ENCODE measurements at places on chromosomes 3 and 15.

- no peak for DNase-seq
Measured at GRCh38 chr3:65893631-65894030, 145.1 kb downstream of the MAGI1 start.

DNA sequence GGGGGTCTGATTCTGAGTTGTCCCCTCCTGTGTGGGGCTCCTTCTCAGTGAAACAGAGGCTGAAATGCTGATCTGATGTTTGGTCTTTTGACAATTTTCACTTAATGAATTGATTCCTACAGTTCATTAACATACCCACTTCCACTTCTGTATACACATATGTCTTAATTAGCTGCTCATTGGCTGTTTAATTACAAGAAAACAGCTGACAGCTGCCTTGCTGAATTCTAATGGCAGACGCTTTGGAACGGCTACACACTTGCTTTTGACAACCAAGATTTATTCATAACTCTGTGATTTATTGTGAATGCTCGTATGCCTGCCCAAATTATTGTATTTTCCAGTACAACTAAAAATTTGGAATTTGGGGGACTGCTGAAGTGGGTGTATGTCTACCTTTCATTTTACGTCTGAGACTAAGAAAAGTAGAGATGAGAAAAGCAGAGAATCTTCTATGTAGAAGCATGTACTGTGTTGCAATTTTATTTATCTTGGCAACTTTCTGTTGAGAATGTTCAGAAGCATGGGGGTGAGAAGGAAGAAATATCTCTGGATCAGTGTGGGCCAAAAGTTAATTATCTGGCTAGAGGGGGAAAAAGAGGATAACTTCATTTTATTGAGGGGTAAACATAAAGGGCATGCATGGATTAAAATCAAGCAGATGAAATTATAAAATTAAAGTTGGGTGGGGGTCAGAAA lies 46.5 kb upstream of the ICE2 start:
- DNase-seq: no peak

- DNase-seq: no peak
Measured at GRCh38 chr3:98018301-98018700, 16.8 kb downstream of the GABRR3 start.

DNA sequence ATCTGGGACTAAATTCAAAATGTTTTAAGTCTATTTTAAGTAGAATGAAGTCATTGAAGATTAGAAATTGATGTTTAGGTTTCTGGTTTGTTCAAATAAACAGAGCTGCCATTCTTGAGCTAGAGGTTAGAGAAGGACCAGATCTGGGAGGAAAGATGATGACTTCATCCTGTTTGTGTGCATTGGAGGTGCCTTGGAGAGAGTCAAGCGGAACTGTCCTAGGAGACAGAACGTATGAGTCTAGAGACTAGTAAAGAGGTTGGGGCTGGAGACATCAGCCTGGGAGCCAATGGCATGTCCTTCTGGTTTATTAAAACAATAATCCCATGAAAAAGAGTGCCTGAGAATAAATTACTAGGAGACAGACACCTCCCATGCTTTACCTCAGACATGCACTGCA lies 303.4 kb downstream of the KBTBD8 start:
- DNase-seq: no peak

- no peak for DNase-seq
Measured at GRCh38 chr3:188853856-188854771, 317.7 kb upstream of the TPRG1 start.

DNA sequence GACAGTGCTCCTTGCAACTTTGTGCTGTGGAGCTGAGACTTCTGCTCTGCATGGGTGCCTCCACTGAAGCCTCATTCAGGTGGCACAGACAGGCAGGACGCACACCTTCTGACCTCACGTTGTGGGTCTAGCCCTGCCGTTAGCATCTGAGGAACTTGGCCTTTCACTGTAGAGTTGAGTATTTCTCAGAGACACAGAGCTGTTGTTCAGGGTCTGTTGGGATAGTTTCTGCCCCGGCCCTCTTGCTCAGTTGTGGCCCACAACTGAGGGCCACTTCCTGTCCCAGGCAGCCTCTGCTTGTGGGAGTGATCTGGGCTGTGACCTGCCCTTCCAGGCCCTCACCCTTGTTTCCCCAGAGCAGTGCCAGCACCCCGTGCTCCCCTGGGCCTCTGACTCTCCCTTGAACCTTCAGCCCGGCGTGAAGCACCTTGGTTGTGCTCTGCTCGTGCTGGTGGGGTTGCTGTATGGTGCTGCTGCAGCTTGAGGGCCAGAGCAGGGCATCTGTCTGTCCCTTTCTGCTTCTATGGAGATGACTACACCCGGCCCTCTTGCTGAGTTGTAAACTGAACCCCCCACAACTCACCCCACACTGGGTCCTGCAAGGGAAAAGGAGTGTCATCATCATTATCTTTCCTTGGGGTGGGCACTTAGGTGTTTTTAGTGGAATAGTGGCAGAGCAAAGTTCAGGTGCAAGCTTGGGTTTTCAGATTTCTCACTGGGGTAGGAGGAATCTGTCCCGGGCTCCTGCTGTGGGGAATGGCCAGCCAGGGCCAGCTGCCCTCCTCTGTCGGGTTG lies 11.7 kb downstream of the BAHD1 start:
- no peak for DNase-seq

DNA sequence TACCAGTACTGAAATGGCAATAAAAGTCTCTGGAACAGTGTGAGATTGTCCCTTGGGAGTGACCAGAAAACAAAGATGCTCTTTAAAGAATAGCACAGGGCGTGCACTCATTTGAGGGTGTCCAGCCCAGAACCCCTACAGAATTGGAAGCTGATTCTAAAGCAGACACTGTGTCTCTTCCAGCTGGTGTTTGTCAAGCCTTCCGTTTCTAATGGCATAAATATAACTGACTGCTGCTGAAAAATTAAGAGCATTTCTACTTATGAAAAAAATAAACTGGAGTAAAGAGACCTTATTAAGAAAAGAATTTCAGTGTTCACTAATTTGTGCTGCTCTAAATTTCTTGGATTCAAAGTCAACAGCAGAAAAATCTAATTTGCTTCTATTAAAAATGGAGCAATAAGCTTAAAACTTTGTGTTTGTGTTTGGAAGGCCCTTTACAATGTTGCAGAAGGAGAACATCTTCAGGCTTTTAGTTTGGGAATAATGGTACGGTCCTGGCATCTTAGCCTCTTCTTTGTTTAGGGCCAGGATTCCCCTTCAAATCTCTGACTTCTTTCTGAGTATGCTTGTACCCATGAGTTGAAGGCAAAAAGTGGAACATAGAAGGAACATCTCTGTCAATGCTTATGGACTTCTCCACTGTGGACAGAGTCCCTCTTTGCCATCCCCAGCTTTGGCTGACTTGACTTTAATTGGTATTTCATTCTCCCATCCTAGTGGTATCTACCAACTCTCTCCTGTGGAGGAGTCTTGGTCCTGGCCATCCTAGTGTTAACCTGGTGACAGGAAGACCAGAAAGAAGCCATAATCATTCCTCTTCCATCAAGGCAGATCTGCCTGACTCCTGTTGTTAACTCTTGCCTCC lies 65.9 kb downstream of the THSD4 start:
- DNase-seq: no peak

DNA sequence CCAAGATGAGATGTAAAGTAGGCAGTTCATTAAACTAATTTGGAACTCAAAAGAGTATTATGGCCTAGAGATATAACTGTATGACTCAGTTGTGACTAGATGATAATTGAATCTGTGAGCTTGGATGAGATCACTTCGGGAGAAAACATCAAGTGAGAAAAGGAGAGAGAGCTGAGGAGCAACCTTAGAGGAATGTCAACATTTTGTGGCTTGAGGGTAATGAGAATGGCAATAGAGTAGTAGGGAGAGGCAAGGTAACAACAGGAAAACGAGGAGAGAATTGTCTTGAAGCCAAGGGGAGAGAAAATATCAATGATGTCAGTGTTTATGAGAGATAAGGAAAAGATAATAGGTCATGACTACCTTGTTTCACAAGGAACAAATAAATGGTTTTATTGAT lies 580.2 kb downstream of the NLGN1 start:
- no peak for DNase-seq

DNA sequence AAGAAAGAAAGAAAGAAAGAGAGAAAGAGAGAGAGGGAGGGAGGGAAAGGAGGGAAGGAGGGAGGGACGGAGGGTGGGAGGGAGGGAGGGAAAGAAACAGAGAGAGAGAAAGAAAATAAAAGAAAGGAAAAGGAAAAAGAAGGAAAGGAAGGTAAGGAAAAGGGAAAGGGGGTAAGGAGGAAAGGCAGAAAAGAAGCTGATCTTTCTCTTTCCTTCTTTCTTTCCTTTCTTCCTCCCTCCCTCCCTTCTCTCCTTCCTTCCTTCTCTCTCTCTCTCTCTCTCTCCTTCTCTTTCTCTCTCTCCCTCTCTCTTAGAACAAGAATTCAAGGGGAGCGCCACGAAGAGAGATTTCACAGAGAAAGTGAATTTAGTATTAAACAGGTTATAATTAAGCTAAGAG lies 25.8 kb upstream of the TMCC1 start:
- DNase-seq: no peak

GRCh38 chr3:145889730-145890129 lies 271.3 kb downstream of the PLOD2 start:
- DNase-seq: no peak

GRCh38 chr3:59107856-59108815 lies 58.3 kb upstream of the CFAP20DC start:
- no peak for DNase-seq

GRCh38 chr3:126947429-126947828 lies 35.5 kb upstream of the PLXNA1 start:
- no peak for DNase-seq

GRCh38 chr3:120554812-120555606 lies 41.1 kb upstream of the NDUFB4 start:
- DNase-seq: no peak

DNA sequence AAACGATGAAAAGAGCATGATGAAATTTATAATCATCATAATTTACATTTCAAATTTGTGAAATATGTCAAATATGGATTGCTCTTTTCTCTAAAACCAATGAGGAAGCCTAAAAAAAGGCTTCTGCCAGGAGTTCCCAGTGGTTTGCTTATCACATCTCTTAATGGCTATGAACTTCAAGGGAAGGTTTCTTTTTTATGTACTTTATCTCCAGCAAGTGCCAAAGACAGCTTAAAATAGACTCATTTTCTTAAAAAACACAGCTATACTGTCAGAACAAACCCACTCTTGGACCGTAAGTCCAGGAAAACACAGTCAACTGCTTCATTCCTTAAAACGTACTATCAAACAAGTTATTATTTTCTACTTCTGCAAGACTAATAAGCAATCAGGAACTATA lies 80.2 kb downstream of the DLG1 start:
- no peak for DNase-seq

GRCh38 chr3:172694573-172695246 lies 16.2 kb downstream of the NCEH1 start:
- DNase-seq: no peak

- DNase-seq: no peak
Measured at GRCh38 chr3:60228823-60229222, 1022.4 kb downstream of the FHIT start.

GRCh38 chr3:135513106-135514059 lies 452.1 kb upstream of the PPP2R3A start:
- no peak for DNase-seq

- no peak for DNase-seq
Measured at GRCh38 chr3:11088831-11089230, 65.5 kb upstream of the HRH1 start.

GRCh38 chr15:61764981-61765380 lies 295.3 kb downstream of the VPS13C start:
- DNase-seq: no peak

DNA sequence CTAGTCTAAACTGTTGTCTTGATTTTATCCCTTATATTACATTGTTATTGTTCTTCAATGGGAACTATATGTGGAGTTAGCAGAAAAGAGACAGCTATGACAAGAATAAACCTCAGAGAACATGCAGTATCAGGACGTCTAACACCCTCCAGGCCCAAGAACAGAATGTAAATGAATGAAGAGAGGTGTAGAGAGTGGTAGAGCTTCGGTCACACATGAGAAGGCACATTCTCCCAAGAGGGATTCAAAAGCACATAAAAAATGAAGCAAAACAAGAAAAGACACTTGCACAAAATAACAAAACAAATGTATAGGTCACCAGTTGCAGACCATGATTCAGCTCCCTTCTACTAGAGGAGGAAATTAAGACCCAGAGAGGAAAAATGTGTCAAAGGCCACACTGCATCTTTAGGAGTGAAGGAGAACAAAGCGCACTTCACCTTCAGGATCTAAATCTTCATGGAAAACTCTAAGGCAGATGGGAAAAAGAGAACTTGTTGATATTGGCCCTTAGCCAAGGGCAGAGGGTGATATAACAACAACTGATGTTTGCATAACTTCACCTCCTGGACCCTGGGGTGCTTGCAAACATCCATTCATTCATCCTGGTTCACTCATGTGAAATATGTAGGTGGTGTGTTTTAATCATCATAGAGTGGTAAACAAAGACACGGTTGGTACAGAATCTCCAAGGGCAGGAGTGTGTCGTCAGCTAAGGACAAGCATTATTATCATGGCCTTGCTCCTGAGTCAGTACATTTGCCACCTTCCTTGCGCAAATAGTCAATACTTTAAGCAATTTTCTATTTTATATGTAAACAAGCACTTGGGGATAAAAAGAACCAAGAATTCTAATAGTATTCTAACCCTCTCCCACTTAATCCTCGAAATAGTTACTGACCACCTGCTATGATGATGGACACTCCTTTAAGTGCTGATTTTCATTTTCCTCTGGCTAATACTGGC lies 8.8 kb downstream of the NEK10 start:
- no peak for DNase-seq

DNA sequence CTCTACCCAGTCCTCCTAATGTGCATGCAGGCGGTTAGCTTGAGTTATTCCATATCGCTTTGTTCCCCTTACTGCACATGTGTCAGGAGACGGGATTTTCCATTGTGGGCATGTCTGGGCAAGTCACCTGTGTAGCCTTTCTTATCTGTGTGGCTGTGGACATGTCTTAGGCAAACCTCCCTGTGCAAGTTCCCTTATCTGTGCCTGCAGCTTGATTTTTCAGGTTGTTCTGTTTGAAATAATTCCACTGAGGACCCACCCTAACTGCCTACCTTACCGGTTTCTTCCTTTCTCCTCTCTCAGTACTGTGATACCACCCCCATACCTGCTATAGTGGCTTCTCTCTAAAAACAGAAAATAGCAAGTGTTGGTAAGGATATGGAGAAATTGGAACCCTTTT lies 113.6 kb downstream of the NEO1 start:
- DNase-seq: no peak

DNA sequence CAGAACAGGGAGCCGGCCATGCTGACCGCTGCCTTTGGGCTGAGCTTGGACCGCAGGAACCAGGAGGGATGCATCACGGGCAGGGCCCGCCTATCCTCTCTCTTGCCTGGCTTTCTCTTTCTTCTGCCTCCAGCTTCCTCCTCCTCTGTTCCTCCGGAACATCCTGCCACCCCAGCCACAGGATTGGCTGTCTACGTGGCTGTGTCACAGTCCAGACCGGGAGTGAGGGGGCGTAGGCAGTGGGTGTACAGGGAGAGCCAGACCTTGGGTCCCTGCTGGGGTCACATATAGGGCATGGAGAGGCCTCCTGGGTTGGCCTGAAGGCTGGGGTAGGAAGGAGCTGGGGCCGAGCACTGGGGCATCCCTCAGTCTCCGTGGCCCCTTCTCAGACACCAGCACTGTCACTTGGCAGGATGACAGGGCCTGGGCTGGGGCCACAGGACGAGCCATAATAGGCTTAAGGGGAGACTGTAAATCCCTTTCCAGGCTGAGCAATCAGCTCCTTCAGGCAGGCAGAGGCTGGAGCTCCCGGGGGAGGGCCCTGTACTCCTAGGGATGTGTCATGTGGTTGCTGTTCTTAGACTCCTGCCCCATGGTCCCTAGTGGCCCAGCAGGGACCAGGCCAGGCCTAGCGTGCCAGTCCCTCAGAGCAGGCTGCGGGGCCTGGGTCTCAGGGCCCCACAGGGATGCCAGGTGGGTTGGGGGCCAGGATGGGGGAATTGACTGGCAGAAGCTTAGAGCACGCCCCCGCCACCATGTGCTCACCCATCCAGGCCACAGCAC lies 25.4 kb downstream of the LINGO1 start:
- no peak for DNase-seq
